Aorta (tissue), 5 donors: ENCODE measurements at places on chromosomes 3 and 15.

DNA sequence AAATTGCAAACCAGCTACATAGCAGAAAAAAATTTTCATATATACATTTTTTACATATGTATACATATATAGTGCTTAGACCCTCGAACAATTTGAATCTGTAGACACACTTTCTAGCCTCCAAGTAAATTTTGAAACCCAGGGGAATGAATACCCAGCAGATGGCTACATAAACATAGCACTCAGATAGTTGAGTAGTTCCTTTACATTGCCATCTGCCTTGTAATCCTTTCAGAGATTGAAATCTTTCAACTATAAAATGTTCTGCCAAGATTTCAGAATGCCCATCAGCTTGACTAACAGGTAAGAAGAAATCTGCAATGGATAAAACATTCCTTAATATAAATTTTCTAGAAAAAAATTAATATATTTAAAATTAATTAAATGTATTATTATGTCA, 1333.5 kb upstream of the CADM2 start:
- no peak for DNase-seq

GRCh38 chr15:73697033-73697467, 12.9 kb downstream of the CD276 start:
- DNase-seq: peak; percentile 94

- DNase-seq: no peak
Measured at GRCh38 chr3:156217674-156218352, 97.4 kb downstream of the KCNAB1 start.

GRCh38 chr15:45616901-45617323, 17.9 kb upstream of the SQOR start:
- no peak for DNase-seq

GRCh38 chr3:174198199-174198598, 660.9 kb upstream of the NAALADL2 start:
- DNase-seq: no peak
